ENCODE measurements at places on chromosomes 5 and 9.

DNA sequence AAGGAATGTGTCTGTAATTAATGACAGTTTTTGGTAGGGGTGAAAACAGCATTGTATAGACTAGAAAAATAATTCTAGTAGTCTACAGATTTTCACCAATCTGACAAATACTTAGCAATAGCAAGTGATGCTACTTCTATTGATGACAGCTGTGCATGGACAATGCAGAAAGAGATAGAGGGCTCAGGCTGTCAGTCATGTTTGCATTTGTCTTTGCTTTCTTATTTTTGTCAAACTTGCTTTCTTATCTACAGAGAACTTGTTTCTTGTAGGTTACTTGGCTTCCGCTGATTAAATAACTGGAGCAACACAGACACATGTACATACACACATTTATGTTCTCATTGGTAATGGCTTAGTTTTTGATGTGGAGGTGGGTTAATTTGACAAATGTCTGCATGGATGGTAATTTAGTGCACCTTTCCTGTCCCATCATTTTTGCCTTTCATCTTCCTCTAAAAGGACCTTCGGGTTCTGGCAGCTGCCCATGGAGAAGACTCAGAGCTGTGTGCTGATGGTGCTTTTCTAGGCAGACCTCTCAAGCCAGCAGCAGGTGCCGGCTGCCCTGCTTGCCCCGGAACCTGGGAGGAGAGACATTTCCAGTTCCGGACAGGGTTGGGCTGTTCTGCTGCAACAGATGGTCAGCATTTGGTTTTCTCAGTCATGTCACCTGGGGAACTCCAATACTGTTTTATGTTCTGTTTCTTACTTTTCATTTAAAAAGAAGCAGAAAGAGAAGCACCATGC is 28.8 kb downstream of the CAMK4 start:
- DNase-seq = no peak

GRCh38 chr5:76788362-76788761 is 30.5 kb upstream of the F2RL1 start:
- no peak for DNase-seq

DNA sequence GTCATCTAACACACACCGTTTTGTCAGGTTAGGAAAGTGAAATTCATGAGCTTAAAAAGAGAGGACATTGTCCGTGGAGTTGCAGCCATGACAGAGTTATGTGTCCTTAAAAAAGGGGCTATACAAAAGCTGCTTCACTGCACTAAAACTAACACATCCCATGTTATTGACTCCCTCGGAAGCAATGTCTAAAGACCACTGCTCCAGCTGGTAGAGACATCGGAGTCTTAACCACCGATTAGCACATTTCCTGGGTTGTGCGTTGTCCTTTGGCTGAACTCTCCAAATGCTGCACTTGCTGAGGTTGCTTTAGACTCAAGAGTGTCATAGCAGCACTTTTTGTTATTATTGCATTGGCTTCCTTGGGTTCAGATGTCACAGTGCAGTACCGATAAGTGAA is 128.3 kb upstream of the C9orf72 start:
- DNase-seq = no peak

DNA sequence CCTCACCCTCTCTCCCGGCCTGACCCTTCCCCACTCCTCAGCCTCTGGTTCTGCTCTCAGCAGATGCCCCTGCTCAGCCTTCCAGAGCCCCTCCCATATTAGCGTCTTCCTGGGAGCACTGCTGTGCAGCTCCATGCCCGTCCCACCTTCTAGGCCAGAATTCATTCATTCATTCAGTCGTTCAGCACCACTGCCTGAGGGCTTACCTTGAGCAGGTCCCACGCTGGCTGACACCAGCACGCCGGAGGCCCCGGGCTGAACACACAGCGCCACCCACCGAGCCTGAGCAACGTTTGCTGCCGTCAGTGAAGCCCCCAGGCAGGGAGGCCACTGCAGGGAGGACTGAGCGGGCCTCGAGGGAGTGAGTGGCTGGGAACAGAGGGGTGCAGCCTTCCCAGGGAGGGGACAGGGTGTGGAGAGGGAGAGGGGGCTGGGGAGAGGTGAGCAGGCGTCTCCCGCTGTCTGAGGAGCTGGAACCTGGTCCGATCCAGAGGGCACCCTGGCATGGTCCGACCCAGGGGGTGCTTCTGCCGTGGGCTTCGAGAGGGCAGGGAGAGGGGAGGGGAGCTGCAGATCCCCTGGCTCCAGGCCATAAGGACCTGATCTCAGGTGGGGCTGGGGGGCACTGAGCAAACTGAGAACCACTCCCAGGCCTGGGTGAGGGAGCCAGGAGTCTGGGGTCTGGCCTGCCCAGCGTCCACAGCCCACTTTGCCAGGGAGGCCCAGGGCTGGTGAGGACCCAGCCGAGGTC is 98.8 kb upstream of the RAPGEF1 start:
- no peak for DNase-seq

DNA sequence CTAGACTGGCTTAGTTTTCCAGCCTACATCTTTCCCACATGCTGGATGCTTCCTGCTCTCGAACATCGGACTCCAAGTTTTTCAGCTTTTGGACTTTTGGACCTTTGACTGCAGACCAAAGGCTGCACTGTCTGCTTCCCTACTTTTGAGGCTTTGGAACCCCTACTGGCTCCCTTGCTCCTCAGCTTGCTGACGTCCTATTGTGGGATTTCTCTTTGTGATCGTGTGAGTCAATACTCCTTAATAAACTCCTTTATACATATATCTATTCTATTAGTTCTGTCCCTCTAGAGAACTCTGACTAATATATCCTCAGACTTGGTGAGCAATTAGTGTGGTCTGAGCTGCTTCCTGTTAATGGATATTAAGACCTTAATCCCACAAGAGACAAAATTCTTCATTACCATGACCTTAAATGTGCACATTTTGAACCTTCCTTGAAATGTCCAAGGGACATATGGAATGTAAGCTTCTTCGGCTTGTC is 752.9 kb downstream of the CDH18 start:
- no peak for DNase-seq

GRCh38 chr5:62578540-62578939 is at the start of gene LRRC70:
Gene LRRC70, plus strand, starts transcription at chr5:62578819. Its CDS starts 620 bp downstream, at chr5:62579439.
- no peak for DNase-seq

DNA sequence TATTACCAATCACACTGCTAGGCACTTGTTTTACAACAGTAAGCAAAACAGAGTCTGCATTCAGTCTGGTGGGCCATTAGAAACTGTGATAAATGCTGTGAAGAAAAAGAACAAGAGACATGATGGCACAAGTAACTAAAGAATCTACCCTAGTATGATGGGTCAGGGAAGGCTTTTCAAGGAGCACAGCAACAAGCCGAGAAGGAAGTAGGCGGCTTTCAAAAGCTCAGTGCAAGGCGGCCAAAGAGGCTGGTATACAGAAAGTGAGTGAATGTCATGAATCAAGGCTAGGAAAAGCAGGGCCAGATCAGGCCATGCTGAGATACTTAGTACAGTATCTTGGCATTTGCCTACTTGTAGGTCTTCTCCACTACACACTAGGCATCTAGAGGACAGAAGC is 76.4 kb downstream of the ECPAS start:
- DNase-seq = no peak

- no peak for DNase-seq
Measured at GRCh38 chr9:89655056-89655989, 50.5 kb downstream of the GADD45G start.

Data from activated naive CD4-positive, alpha-beta T cell treated with anti-CD3 and anti-CD28 coated beads, Interleukin-2, amount 50 U/mL, for 72 hours (primary cell).